ENCODE measurements at places on chromosomes 3 and 15.

DNA sequence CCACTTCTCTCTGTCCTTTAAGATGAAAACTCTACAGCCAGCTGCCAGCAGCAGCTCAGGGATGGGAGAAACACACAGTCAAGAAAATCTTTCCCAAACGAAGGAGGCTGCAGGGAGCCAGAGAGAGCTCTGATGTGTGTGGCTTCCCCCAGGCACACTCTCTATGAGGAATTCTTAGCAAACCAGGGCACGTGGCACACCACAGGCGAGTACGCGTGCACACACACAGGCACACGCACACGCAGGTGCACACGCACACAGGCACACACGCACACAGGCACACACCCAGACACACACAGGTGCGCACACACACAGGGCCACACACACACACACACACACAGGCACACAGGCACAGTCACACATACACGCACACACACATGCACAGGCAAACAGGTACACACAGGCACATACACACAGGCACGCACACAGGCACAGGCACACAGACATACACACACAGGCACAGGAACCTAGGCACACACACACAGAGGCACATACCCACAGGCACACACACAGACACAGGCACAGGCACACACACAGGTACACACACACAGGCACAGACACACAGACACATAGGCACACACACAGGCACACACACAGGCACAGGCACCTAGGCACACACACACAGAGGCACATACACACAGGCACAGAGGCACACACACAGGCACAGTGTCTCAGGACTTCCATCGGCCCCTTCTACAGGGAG, 91.5 kb upstream of the ATP2B2 start:
- DNase-seq = no peak
- no peak overlapping the region for H3K27ac ChIP-seq
- peaks cover 13% of the 10 kb centered on the region for H3K27me3 ChIP-seq
- no peaks in the 10 kb centered on the region for H3K36me3 ChIP-seq
- no peaks in the 10 kb centered on the region for H3K4me1 ChIP-seq

DNA sequence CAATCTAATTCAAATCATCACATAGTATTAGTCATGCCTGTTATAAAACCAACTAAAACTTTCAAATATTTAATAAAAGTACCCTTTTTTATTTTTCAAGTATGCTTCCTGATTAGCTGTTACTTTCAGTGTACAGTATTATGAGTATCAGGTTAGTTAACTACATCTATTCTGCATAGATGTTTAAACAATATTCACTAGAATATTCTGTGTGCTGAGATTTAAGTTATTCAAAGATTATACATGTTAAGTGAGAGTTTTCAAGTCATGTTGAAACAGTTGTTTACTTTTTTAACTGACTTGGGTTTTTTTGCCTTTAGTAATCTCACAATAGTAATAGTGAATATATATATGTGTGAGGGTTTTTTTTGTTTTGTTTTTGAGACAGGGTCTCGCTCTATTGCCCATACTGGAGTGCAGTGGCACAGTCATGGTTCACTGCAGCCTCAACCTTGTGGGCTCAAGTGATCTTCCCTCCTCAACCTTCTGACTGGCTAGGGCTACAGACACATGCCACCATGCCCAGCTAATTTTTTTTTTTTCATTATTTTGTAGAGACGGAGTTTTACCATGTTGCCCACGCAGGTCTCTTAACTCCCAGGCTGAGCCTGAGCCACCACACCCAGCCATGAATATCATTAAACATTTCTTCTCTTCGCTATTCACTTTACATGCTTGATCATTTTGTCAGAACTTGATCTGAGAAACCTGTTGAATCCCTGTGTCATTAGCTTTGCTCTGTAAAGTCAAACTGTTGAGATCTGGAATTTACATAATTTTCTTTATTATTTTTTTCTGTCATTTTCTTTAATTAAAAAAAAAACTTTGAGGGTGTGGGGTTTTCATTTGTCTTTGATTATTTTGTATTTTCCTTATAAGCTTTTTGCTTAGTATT, 286.2 kb upstream of the UBE2E1 start:
- H3K4me3 ChIP-seq = no peak overlapping the region
- DNase-seq = no peak
- H3K4me1 ChIP-seq = no peaks in the 10 kb centered on the region

DNA sequence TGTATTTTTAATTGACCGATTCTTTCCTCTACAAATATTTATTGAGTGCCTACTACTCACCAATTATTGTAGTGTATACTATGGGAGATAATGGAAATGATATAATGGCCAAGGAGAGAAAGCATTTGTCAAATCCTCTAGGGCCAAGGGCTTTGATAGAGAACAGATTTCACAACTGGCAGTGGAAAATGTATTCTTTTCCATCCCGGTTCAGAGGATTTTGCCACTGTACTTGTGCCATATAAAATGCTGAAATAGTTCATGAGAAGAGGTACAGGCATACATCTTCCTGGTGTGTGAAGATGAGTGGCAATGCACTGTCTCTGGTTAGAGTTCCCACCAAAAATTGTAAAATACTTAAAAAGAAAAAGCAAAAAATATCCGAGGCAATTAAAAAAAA, 451.6 kb upstream of the TPRG1 start:
- H3K4me1 ChIP-seq = peaks cover 13% of the 10 kb centered on the region
- no peak overlapping the region for H3K4me3 ChIP-seq
- H3K27ac ChIP-seq = no peak overlapping the region

GRCh38 chr15:70051948-70052633, 45.6 kb downstream of the TLE3 start:
- H3K27me3 ChIP-seq = no peaks in the 10 kb centered on the region
- H3K4me1 ChIP-seq = no peaks in the 10 kb centered on the region
- H3K4me3 ChIP-seq = no peak overlapping the region
- no peak overlapping the region for H3K27ac ChIP-seq

DNA sequence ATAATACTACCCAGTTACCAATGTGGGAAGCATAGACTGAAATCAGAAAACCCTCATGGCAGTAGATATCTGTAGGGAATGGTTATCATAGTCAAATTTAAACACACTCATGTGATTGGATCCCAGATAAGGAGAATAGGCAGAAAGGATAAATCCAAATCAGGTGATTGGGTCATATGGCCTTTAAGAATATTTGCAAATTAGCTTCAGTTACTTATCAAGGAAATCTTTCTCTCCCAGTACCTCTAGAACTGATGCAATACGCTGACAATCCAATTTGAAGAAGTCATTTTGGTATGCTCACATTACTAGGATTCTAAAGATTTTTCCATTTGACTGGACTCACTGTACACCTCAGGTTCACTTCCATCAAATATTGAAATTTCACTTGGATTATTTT, 87.7 kb upstream of the MNS1 start:
- no peaks in the 10 kb centered on the region for H3K36me3 ChIP-seq
- H3K4me1 ChIP-seq = no peaks in the 10 kb centered on the region
- H3K27me3 ChIP-seq = no peaks in the 10 kb centered on the region

DNA sequence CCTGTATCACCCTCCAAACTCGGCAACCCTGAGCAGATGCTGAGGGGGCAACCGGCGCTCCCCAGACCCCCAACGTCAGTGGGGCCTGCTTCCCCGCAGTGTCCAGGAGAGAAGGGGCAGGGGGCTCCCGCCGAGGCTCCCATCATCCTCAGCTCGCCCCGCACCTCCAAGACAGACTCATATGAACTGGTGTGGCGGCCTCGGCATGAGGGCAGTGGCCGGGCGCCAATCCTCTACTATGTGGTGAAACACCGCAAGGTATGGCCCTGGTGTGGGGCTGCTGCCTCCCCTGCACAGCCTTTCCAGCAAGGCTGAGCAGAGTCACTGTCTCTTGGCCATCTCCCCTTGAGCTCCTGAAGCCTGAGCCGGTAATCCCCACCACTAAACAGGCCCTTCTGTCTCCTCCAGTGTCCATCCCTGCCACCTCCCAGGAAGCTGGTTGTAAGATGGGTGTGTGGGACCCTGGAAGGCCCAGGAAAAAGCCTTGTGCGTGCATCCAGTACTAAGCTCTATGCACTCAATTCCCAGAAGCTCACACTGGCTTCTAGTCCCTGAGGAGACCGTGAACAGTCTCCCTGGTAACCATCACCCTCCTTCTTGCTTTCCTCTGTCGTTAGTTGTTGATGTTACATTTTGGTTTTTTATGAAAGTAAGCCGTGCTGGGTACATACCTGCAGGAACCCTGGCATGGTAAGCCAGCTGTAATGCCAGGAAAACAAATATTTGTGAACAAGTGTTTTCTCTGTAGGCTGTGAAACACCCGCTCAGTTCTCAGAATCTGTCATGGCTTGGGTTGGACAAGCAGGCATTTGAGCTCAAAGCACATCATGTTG, 63.3 kb downstream of the BOC start:
- peaks cover 7% of the 10 kb centered on the region for H3K4me1 ChIP-seq
- no peak overlapping the region for H3K4me3 ChIP-seq
- H3K36me3 ChIP-seq = no peaks in the 10 kb centered on the region
- H3K27ac ChIP-seq = no peak overlapping the region
- no peaks in the 10 kb centered on the region for H3K27me3 ChIP-seq

DNA sequence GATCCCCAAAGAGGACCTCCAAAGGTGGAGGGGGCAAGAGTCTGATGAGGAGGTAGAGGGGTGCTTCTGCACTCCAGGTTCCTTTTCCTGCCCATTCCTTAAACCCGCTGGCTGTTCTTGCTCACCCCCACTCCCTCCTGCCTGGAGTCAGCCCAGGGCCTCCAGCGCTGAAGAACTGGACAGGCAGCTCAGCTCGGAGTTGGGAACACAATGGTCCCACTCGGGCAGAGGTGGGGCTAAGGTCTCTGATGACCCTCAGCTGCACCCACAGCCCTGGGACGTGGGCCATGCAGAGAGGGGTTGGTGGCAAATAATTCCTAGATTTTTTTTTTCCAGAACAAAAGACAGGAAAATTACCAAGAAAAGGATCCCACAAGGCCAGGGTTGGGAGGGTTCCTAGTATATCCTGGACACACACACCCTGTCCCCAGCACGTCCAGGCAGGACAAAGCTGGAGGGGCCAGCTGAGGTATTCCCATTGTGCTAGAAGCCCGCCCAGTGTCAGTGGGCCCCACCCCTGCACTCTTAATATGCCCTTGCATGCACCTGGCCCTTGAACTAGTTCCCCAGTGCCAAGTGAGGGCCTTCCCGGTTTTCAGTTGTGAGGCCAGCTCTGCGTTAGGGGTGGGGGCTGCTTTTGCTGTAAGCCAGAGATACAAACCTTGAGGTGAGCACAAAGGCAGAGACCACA, 22.1 kb upstream of the IP6K2 start:
- H3K4me1 ChIP-seq = no peaks in the 10 kb centered on the region
- H3K36me3 ChIP-seq = no peaks in the 10 kb centered on the region
- no peak overlapping the region for H3K4me3 ChIP-seq
- DNase-seq = no peak

- H3K4me3 ChIP-seq = no peak overlapping the region
- H3K27me3 ChIP-seq = no peaks in the 10 kb centered on the region
- DNase-seq = no peak
- H3K36me3 ChIP-seq = peaks cover 55% of the 10 kb centered on the region
- no peak overlapping the region for H3K27ac ChIP-seq
These were observed 14.1 kb upstream of the STAB1 start for GRCh38 chr3:52480768-52481715.

DNA sequence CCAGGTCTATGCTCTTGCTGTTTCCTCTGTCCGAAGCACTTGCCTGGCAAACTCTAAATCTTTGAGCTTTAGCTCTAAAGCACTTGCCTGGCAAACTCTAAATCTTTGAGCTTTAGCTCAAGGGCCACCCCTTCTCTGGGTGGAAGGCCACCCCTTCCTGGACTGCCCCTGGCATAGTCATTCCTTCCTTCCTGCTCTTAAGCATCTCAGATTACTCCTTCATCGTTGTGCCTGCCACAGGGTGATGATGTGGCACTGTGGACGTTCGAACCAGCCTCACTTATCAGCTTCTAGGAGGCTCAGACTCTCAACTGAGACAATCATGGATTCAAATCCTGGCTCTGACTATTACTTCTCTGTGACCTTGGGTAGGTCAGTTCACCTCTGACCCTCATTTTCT, 10.5 kb upstream of the CRABP1 start:
- H3K27me3 ChIP-seq = peaks cover 8% of the 10 kb centered on the region
- H3K27ac ChIP-seq = no peak overlapping the region
- H3K4me1 ChIP-seq = no peaks in the 10 kb centered on the region
- no peak overlapping the region for H3K4me3 ChIP-seq

DNA sequence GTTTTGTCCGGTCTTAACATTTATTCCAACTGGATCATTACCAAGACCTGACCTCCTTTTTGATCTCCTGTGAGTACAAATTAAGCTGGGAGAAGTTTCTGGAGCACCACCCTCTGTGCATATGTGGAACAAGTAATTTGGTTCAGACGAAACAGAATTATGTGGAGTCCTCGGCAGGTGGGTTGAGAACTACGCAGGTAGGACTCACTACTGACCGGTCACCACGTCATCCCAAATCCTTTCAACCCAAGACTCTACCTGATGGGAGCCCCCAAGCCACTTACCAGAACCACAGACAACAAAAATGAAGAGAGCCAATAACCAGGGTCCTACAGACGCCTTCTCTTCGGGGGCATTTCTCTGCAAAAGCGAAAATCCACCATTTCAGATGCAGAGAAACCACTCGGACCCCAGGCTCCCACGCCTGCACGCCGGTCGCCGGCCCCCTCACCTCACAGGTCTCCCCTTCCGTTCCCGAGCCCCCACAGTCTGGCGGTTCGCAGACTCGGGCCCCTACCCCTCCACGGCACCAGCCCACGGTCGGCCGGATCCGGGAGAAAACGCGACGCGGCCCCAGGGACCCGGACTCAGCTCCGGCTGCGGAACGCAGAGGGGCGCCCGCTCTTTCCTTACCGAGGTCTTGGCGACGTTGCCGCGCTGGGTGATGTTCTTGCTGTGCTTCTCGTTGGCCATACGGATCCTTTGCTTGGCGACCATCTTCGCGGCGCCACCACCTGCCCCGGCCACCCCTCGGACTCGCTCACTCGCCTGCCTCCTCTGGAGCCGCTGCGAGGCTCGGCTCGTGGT, 674 bp downstream of the SERP1 start:
- H3K4me1 ChIP-seq = peaks cover 51% of the 10 kb centered on the region
- H3K27ac ChIP-seq = peak overlapping the region; percentile 95
- DNase-seq = peak; percentile 85
- peaks cover 61% of the 10 kb centered on the region for H3K36me3 ChIP-seq
- H3K4me3 ChIP-seq = peak overlapping the region; percentile 90
- no peaks in the 10 kb centered on the region for H3K27me3 ChIP-seq

Measured in activated CD4-positive, alpha-beta T cell treated with anti-CD3 and anti-CD28 coated beads, Interleukin-2, amount 10 ng/mL, durations not matched to agents 24 days and 14 days (primary cell).